ENCODE measurements at places on chromosomes 1 and 21. TPM values are rescaled to one million over a fixed set of nuclear protein-coding genes. Genes with fewer than 3 reads are reported as not detected.

The CBR3 gene
- total RNA-seq, result 15.9 TPM

The CDK18 gene
- total RNA-seq, result 0.58 TPM

The TEDDM1 gene
- total RNA-seq, result not detected

The AMY1B gene
- total RNA-seq, result not detected

The TMEM82 gene
- total RNA-seq, result not detected

The PDE9A gene
- total RNA-seq, result 1.3 TPM

The SPATA21 gene
- total RNA-seq, result not detected

The CFAP74 gene
- not detected for total RNA-seq

The OLFML2B gene
- 1.2 TPM for total RNA-seq

The PPP1R8 gene
- total RNA-seq, result 54.4 TPM

The CFHR5 gene
- not detected for total RNA-seq

The FCGR3A gene
- not detected for total RNA-seq

The JTB gene
- total RNA-seq, result 183 TPM

The BRINP3 gene
- total RNA-seq, result not detected

The BRDT gene
- total RNA-seq, result not detected

The COL8A2 gene
- total RNA-seq, result 2.0 TPM

The WNT9A gene
- total RNA-seq, result 0.38 TPM

The TTC34 gene
- 0.28 TPM for total RNA-seq

The SYTL1 gene
- under 0.01 TPM for total RNA-seq

The RPS6KC1 gene
- total RNA-seq, result 33.0 TPM

The WNT3A gene
- total RNA-seq, result not detected

The NID1 gene
- 96.4 TPM for total RNA-seq

The SCMH1 gene
- 6.5 TPM for total RNA-seq

The HSPB7 gene
- total RNA-seq, result 3.3 TPM

The MAP10 gene
- total RNA-seq, result 0.96 TPM

The CCDC185 gene
- not detected for total RNA-seq

The PKNOX1 gene
- 6.5 TPM for total RNA-seq

The ECE1 gene
- total RNA-seq, result 117 TPM

The RORC gene
- not detected for total RNA-seq

The NEXN gene
- 11.6 TPM for total RNA-seq

The KCNJ9 gene
- not detected for total RNA-seq

The MACF1 gene
- total RNA-seq, result 393 TPM

The TCEA3 gene
- 10.7 TPM for total RNA-seq

The KANK4 gene
- total RNA-seq, result not detected

The CRNN gene
- not detected for total RNA-seq

The LY9 gene
- not detected for total RNA-seq

The TMOD4 gene
- not detected for total RNA-seq

The NPR1 gene
- 0.85 TPM for total RNA-seq

The KRTAP19-3 gene
- not detected for total RNA-seq

The CDC42BPA gene
- total RNA-seq, result 40.1 TPM

The C1orf116 gene
- not detected for total RNA-seq

The F13B gene
- under 0.01 TPM for total RNA-seq

The PADI4 gene
- not detected for total RNA-seq

Measured in regular cardiac myocyte (primary cell).